Epithelial cell of proximal tubule (primary cell): ENCODE measurements at places on chromosomes 11 and 22.

GRCh38 chr22:26394777-26395176 is 34.3 kb upstream of the ASPHD2 start:
- no peak for DNase-seq

- no peak for DNase-seq
Measured at GRCh38 chr22:49446145-49446758, 381.4 kb downstream of the BRD1 start.

DNA sequence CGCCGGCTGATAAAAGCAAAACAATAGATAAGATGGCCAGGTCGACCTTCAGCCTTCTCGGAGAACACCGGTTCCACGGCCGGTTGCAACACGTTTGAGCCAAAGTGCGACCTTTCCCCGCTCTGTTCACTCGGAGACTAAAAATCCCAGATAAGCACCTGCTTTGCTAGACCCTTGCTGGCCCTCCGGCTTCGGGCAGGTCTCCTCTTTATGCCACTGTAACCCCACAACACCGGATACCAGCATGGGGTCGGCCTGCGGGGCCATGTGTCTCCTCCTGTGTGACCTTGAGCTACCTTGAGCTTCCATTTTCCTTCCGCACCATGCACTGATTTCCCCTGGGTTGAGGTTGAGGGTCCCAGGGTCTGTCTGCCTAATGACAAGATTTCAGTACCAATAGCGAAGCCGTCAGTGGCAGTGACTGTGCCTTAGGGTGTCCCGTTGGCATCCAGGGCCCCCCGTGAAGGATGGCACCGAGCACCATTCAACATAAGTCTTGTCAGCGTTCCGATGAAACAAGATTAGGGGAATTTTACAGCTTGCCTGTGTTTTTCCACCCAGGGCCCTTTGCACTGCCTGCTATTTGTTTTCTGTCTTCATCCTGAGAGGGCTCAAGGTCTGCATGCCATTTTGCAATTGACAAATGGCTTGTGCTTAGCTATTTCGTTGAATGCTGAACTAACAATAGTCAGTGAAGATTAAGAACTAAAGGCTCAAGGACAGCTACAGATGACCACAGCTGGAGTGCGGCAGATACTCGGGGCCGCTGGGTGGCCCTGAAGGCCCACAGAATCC is 118.6 kb downstream of the KCNQ1 start:
- no peak for DNase-seq

DNA sequence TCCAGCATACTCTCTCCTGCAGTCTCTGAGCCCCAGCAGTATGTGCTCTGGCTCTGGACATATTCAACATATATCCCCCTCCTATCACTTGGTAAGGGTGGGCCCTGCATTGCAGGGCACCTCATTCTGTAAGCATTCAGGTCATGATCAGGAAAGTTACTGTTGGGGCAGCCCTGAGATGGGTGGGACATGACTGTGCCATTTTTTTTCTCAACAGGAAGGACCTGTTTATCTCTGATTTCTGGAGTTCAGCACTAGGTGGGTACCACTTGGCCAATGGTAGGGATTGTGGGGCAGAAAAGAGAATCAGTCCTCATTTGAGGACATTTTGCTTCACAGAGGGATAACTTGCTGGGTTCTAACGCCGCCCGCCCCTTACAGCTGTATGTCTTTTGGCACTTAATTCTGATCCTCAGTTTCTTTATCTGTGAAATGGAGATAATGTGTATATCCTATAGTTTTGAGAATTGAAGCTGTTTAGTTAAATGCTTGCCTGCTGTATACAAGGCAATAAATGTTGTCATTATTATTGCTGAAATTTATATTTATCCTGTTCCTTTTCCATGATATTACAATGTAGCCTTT is 2.2 kb downstream of the SRRD start:
- no peak for DNase-seq

GRCh38 chr22:18075720-18076497 is 1.9 kb upstream of the PEX26 start:
- no peak for DNase-seq

GRCh38 chr11:73230931-73231330 is 12.8 kb downstream of the P2RY2 start:
- no peak for DNase-seq

GRCh38 chr22:23562186-23562585 is 17.9 kb downstream of the IGLL1 start:
- no peak for DNase-seq

DNA sequence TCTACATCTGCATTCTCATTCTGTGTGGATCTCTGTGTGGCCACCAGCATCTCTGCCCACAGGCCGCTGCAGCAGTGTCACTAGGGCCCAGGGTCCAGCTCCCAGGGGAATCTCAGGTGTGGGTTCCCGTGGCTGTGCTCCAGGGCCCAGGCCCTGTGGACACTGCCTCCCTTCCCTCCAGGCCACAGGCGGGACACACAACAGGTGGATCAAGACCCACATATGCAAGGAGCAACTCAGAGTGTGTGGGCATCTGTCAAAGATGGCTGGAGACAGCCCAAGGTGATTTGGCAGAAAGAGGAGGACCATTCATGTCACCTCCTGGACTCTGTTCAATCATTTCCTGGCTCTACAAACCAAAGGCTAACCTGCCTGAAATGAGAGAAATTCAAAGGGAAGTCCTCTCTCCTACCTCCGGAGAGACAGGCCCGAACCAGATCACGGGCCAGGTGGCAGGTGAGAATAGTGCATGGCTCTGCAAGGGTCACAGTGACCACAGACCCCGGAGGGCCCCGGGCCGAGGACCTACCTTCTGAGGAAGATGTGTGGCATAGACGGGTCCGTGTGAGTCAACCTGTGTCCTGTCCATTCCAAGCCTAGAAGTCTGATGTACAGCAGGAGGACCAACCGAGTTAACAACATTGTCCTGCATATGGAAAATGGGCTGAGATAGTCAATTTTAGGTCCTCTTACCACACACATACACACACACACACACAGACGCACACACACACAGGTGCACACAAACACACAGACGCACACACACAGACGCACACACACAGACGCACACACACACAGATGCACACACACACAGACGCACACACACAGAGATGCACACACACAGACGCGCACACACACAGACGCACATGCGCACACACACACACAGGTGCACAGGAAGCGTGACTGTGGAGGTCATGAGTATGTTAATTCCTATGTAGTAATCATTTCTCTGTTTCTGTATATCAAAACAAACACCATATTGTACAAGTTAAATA is 1068.5 kb downstream of the BRD1 start:
- no peak for DNase-seq

GRCh38 chr11:119496469-119496868 is 73.5 kb upstream of the THY1 start:
- no peak for DNase-seq

GRCh38 chr22:40502919-40503318 is 132.5 kb downstream of the SGSM3 start:
- no peak for DNase-seq

DNA sequence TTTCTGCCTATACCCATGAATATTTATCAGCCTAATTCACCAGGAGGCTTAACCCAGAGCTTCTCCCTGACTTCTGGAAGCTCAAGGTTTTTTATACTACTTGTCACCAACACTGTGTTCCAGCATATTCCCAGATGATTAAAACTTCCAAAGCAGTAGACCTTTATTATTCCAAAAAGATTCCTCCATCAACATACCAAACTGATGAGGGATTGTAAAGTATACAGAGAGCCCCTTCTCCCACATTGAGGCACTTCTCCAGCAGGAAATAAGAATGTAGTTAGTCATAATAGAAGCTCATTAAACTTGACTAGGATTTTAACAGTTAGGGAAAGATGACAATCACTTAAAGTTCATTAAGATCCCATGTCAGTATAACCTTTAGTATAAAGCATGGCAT is 51.4 kb upstream of the CEP126 start:
- DNase-seq, result peak; percentile 53

DNA sequence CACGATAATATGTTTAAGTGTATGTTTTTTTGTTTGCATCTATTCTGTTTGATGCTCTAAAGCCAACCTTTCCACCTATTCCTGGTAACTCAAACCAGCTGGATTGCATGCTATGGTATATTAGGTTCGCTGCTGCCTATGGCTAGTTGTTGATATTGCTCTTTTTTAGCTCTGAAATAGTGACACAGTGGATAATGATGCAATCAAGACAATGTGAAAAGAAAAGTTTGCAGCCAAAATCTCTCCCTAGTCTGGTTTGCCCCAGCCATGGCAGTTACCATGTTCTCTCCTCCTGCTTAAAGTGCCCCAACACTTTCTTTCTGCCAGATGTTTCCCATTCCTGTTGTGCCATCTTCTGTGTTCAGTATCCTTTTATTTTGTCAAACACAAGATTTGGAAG is 269.7 kb downstream of the DYNC2H1 start:
- DNase-seq, result no peak

DNA sequence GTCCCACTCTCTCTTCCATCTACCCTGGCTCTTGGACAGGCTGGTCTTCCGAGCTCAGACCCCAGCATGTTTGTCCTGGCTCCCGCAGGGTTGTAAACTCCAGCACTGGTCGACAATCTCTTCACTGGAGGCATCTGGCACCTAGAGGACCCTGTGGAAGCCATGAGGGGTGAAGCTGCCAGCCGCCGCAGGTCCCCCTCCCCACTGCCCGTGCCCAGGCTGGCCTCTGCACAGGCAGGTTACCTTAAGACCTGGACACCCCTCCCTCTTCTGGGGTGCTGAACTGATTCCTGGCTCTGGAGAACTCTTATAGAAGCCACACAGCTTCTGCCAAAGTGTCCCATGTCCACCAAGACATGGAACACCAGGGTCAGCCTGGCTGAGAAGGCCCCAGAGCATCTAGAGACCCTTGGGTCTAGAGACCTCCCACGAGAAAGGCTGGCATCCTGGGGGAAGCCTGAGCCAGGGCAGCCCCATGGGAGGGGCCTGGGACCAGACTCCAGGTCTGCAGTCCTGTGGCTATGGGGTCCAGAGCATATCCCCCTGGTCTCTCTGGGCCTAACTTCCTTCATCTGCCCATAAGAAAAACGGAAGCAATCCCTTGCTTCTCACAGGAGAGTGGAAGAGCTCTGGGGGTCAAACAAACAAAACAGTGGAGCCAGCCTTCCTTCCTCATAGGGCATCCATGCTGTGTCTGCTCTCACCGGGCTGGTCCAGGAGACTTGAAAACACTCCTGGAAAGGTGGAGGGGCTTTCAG is 30.6 kb downstream of the LMO1 start:
- DNase-seq, result no peak

GRCh38 chr11:123460012-123460700 is 30.1 kb downstream of the GRAMD1B start:
- no peak for DNase-seq

DNA sequence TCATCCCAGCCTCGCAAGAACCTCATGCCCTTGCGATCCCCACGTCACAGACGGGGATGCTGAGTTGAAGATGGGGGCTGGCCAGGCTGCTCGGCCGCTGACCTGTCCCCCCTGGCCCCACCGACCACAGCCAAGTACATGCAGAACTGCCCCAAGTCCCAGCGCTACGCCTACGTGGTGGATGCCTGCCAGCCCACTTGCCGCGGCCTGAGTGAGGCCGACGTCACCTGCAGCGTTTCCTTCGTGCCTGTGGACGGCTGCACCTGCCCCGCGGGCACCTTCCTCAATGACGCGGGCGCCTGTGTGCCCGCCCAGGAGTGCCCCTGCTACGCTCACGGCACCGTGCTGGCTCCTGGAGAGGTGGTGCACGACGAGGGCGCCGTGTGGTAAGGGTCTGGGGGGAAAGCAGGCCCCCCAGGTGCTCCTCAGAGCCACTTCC is 10.0 kb downstream of the MUC5B start:
- DNase-seq, result no peak

GRCh38 chr11:104782377-104782754 is 115.9 kb downstream of the CASP12 start:
- DNase-seq, result no peak

- DNase-seq, result peak; percentile 30
Measured at GRCh38 chr11:93444617-93445073, 98.5 kb downstream of the SMCO4 start.

DNA sequence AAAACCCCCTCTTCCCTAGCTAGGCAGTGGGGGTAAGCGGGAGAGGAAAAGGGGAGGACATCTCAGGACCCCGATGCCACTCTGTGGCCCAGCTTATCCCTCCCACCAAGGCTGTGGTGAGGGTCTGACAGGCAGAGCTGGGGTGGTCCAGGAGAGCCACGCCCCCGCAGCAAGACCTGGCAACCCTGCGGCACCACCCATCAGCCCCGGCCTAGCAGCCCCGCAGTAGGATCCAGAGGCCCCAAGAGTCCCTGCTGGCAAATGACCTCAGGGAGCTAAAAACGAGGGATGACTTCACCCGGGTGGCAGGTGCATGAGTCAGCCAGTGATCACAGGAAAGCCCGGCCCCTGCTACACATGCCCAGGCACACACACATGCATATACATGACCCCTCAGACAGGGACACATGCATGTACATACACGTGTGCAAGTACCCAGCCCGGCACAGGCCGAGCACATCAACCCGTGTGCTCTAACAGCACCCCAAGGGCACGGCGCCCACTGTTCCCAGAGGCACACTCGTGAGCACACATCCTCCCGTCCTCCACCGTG is 32.3 kb downstream of the ARVCF start:
- DNase-seq, result peak; percentile 30

DNA sequence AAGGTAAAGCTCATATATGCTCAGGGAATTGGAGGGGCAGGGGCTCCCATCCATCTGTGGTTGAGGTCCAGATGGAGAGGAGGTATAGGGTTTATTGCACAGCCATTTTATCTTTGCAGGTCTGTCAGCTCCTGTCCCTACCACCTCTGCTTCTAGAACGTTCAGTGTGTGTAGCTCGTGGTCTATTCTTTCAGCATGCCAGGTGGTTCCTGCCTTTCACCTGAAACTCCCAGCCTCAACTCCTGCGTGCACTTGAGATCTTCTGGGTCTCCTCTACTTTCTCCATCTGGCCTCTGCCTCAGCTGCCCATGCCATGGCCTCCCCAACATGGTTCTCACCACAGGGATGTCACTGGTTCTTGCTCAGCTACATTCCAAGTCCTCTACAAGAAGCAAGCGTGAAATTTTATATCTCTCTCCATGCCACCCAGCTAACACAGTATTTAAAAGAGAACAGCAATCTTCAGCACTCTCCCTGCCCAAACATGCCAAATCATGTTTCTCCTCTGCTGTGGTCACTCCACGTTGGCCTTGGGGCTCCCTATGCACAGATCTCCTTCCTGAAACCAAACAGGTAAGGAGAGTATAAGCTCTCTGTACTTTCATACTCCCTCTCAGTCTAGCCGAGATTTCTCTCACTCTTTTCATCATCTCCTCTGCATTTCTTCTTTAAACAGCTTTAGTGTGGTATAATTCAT is 157.8 kb upstream of the TRPC6 start:
- DNase-seq, result no peak

GRCh38 chr11:75147875-75148263 is 3.0 kb upstream of the SLCO2B1 start:
- no peak for DNase-seq

GRCh38 chr22:26669060-26669481 is 11.7 kb downstream of the MIAT start:
- no peak for DNase-seq

- DNase-seq, result peak; percentile 80
Measured at GRCh38 chr11:26187639-26188038, 144.3 kb upstream of the ANO3 start.
